ENCODE measurements at places on chromosomes 6 and 20. TPM values are rescaled to one million over a fixed set of nuclear protein-coding genes. Genes with fewer than 3 reads are reported as not detected.

The FAM217A gene
- not detected for polyA plus RNA-seq

The TRIM31 gene
- not detected for polyA plus RNA-seq

The TAAR8 gene
- polyA plus RNA-seq, result not detected

The PNPLA1 gene
- not detected for polyA plus RNA-seq

The KLC4 gene
- polyA plus RNA-seq, result 17.5 TPM

The PET117 gene
- polyA plus RNA-seq, result 23.1 TPM

The DPPA5 gene
- polyA plus RNA-seq, result not detected

The FLRT3 gene
- polyA plus RNA-seq, result 8.2 TPM

The ZNF133 gene
- polyA plus RNA-seq, result 7.4 TPM

The GTPBP2 gene
- 4.7 TPM for polyA plus RNA-seq

The TMEM74B gene
- 1.9 TPM for polyA plus RNA-seq

The SLC4A11 gene
- 1.2 TPM for polyA plus RNA-seq

The C2 gene
- polyA plus RNA-seq, result not detected

The OPRM1 gene
- 2.8 TPM for polyA plus RNA-seq

The MSH5 gene
- polyA plus RNA-seq, result not detected

The GMNN gene
- polyA plus RNA-seq, result 36.3 TPM

The BLCAP gene
- polyA plus RNA-seq, result 139 TPM

The CHRNA4 gene
- polyA plus RNA-seq, result 2.5 TPM

The DEFB113 gene
- polyA plus RNA-seq, result not detected

The RING1 gene
- polyA plus RNA-seq, result 6.8 TPM

The PRPH2 gene
- polyA plus RNA-seq, result 6.2 TPM

The VNN1 gene
- polyA plus RNA-seq, result 1.6 TPM

The BNIP5 gene
- polyA plus RNA-seq, result not detected

The POPDC3 gene
- 13.5 TPM for polyA plus RNA-seq

The NDUFAF5 gene
- 92.6 TPM for polyA plus RNA-seq

The EYS gene
- polyA plus RNA-seq, result 0.91 TPM

The LST1 gene
- polyA plus RNA-seq, result not detected

The LY6G6F gene
- polyA plus RNA-seq, result not detected

The BTN3A1 gene
- polyA plus RNA-seq, result 3.4 TPM

The NOX3 gene
- polyA plus RNA-seq, result 2.4 TPM

The SEL1L2 gene
- polyA plus RNA-seq, result 2.1 TPM

The TPD52L1 gene
- 3.5 TPM for polyA plus RNA-seq

The EXOC2 gene
- polyA plus RNA-seq, result 22.7 TPM

The RBCK1 gene
- 7.3 TPM for polyA plus RNA-seq

The LAMA4 gene
- polyA plus RNA-seq, result 11.7 TPM

The WFDC10B gene
- not detected for polyA plus RNA-seq

The TAGAP gene
- 0.39 TPM for polyA plus RNA-seq

The ULBP1 gene
- polyA plus RNA-seq, result not detected

The CST9L gene
- polyA plus RNA-seq, result not detected

The COL9A1 gene
- polyA plus RNA-seq, result 2.4 TPM

The ZNF451 gene
- 19.8 TPM for polyA plus RNA-seq

The GRIK2 gene
- polyA plus RNA-seq, result 15.1 TPM

The SLC22A2 gene
- polyA plus RNA-seq, result not detected

The TRIM15 gene
- not detected for polyA plus RNA-seq

The SFTA2 gene
- not detected for polyA plus RNA-seq

The OLIG3 gene
- not detected for polyA plus RNA-seq
